Myocyte (in vitro differentiated cells): ENCODE measurements at places on chromosomes 2 and 18.

DNA sequence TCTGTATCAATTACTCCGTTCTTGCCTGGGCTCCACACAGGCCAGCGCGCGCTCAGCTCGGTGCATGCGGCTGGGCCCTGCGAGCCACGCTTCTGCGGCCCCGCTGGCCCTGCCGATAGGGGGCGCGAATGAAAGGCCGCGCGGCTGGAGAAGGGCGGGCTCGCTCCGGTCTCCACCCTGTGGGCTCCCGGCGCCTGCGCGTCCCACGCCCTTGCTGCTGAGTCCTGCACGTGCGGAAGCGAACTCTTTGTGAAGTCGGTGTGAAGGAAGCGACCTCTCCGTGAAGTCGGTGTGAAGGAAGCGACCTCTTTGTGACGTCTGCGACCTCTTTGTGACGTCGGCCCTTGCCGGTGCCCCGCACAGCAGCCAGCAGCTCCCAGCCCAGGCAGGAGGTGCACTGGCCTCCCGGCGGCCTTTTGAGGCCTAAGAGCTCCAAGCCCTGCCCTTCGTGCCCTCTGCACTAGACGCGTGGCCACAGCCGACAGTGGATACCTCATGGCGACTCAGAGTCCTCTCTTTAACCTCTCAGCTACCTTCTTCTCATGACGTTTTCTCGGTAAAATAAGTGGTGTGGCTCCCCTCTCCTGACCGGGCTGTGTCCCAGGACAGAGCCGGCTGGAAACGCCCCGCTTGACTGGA lies 391.9 kb upstream of the RAB6C start:
- DNase-seq: no peak

DNA sequence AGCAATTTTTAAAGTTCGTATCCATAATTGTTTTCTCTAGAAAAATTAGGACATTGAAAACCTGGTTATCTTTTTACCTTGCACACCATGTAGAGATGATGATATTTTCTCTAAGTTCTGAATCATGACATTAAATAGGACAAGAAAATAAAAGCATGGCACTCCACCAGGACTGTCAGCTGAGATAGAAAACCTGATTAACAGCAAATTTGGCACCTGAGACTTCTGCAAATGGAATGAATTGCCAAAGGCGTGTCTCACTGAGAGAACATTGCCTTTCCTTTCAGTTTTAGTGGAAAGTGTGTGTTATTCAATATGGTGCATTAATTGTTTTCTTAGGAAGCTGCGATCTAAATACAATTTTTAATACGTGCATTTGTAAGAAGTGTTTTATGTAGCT lies 164.7 kb downstream of the LRRC30 start:
- DNase-seq: no peak

- DNase-seq: no peak
Measured at GRCh38 chr2:151796774-151797173, 31.4 kb downstream of the ARL5A start.

DNA sequence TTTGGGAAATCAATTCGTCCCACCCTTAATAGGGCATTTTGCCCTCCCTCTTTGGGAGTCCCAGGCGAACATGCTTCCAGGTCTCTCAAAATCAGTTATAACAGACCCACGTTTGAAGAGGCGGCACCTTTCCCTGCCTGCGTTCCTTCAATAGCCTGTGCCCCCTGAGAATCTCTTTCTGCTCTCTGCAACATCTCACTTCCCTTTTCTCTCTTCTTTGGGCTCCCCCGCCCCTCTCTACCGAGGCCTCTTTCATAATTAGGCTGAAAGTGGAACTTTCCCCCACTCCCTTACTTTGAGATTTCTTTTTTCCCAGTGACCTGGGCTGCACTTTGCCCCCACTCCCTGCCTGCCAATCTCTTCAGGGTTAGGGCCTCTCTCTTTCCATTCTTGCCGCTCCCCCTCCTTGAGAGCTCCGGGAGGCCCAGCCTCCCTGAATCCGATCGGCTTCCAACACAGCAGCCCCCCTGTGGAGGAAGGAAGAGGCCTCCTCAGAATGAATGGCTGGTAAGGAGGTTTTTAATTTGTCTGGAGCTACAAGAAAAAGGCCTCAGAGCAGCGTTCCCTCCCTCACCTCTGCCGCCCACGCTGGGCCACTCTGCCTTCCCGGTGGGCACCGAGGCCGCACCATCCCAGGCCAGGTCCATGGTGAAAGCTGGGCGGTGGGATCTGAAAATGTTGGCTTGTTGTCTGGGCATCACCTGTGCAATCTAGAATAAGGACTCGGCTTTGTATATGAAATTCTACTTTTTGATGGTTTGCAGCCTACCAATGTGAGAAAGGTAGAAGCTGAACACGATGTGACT lies 162.6 kb upstream of the SIX3 start:
- no peak for DNase-seq

GRCh38 chr2:30031184-30031583 lies 109.8 kb upstream of the ALK start:
- no peak for DNase-seq

DNA sequence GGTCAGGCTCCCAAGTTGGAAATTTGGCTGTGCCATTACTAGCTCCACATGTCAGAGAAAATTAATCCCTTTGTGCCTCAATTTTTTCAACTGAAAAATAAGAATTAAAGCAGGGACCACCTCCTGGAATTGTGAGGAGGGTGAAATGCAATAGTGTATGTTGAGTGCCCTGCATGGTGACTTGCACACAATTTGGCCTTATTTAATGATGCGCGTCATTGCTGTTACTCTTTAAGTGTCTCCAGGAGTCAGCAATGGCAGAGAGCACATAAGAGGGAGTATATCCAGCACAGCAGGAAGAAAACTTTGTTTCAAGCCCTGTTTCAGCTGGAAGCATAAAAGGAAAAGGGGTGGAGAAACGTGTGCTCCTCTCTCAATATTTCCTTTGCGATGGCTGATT lies 215.8 kb downstream of the ALK start:
- no peak for DNase-seq

- DNase-seq: peak; percentile 63
Measured at GRCh38 chr18:45686891-45687611, 36.9 kb upstream of the SLC14A1 start.

DNA sequence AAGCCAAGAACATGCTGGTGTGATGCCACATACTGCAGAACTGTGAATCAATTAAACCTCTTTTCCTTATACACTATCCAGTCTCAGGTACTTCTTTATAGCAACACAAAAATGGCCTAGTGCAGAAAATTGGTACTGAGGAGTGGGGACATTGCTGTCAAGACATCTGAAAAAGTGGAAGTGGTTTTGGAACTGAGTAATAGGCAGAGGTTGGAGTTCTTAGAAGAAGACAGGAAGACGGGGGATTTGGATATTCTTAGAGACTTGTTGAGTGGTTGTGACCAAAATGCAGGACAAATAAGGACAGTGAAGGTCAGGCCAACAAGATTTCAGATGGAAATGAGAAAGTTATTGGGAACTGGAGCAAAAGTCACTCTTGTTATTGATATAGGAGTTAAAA lies 31.3 kb upstream of the CDH2 start:
- DNase-seq: no peak

- DNase-seq: no peak
Measured at GRCh38 chr18:76621226-76621625, 126.2 kb upstream of the ZNF516 start.

- DNase-seq: no peak
Measured at GRCh38 chr18:36627637-36628036, 201.2 kb downstream of the TPGS2 start.

- DNase-seq: peak; percentile 52
Measured at GRCh38 chr2:23926290-23926749, 603 bp downstream of the ATAD2B start.

DNA sequence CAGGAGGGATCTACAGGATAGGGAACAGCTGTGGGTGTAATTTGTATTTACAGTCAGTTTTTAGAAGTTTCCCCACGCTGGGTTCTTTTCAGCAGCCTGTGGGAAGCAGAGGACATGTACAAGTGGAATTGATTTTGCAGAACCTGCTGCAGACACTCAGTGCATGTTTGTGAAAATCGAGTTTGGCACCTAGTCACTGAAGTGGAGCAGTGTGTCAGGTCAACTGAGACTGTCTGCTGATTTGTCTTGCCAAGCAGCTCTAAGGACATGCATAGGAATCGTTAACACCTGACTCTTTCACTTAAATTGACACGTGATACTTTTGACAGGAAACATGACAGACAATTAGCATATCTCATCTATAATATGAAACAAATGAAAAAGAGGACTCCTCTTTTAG lies 416.6 kb downstream of the TMX3 start:
- DNase-seq: no peak

GRCh38 chr2:105870858-105871257 lies 126.1 kb downstream of the NCK2 start:
- no peak for DNase-seq

- no peak for DNase-seq
Measured at GRCh38 chr2:83959266-83959665, 499.8 kb downstream of the SUCLG1 start.

DNA sequence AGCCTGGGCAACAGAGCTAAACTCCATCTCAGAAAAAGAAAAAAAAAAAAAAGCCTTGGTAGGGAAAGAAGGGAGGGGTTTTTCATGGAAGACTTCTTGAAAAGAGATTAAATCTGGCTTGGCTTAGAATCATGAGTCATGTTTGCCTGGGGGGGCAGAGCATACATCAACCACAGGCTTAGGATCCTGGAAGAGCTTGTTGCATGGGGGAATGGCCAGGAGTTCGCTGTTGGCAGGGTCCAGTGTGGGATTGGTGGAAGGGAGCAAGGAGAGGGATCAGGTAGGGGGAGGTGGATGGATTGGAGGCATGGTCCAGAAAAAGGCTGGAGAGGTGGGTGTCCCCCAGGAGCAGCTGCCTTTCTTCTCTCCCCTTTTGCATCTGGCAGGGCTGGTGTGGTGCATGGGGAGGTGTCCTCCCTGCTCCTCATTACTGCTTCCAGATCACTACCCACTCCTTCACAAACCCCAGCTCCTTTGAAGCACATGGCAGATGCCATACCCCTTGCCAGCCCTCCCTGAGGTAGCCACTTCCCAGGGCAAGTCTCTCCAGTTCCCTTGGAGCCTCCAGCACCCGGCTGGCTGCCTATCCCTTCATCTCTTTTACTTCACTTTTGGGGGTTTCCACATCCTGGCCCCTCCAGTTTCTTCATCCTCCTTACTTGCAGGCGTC lies 2.5 kb downstream of the ARMC9 start:
- no peak for DNase-seq

DNA sequence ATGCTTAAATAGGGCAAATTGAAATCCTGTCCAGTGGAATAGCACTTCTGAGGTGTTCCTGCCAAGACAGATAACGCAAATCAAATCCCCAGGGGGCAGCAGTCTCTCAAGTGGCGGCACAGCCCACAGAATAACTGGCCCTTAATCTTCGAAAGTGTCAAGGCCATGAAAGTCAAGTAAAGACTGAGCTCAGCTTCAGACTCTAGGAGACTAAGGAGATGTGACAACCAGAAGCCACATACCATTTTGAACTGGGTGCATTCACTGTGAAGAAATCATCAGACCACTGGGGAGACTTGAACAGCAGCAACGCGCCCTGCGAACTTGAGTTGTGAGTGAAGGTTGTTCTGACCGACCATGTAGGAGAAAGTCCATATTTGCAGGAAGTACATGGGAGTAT lies 66.0 kb upstream of the ASAP2 start:
- DNase-seq: no peak

DNA sequence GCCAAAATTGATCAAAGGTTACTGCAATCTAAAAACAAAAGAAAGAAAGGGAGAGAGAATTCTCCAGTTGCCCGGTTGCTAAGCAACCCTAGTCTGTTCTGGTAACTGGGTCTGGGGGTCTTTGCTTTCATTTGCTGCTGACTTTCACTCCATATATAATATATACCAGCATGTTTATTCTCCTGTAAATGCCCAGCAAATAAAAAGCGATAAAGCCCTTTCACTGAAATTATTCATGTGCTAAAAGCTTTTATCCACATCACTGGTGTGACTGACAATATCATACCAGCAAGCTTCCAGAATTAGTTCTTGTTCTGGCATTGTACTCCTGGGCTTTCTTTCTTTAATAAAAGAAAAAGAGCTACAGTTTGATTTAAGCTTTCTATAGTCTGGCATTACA lies 75.5 kb upstream of the ST8SIA3 start:
- no peak for DNase-seq

- DNase-seq: no peak
Measured at GRCh38 chr2:190328573-190329147, 9.0 kb upstream of the HIBCH start.

DNA sequence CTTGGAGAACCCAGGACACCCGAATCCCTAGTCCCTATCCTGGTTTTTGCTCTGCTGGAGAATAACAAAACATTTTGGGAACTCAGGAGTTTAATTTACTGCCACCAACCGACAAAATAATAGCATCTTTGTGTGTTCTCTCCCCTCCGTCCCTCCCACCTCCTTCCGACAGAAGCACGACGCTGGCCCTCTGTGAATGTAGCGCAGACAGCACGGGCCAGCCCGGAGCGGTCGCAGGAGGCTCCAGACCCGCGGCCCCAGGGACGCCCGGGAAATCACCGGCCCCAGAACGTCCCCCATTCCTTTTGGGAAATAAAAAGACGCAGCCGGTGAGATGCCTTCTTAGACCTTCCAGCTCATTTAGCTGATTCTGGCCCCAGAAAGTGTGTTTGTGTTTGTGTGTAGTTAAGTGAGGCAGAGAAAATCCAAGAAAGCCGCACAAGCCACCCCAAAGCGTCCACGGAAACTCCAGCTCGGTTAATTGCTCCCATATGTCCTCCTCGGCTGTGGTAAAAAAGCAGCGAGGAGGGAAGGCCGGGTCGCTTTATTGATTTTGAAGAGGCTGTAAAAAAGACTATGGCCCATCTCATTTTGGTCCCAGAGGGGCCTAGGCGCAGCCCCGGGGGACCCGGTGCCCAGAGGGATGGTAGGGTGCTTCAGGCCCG lies 577 bp upstream of the TANC1 start:
- peak; percentile 70 for DNase-seq

GRCh38 chr18:45901654-45902210 lies 65.4 kb downstream of the EPG5 start:
- DNase-seq: no peak

GRCh38 chr2:238598802-238599530 lies 172.2 kb downstream of the ASB1 start:
- no peak for DNase-seq

- DNase-seq: no peak
Measured at GRCh38 chr2:119679526-119679837, 481 bp downstream of the TMEM177 start.

DNA sequence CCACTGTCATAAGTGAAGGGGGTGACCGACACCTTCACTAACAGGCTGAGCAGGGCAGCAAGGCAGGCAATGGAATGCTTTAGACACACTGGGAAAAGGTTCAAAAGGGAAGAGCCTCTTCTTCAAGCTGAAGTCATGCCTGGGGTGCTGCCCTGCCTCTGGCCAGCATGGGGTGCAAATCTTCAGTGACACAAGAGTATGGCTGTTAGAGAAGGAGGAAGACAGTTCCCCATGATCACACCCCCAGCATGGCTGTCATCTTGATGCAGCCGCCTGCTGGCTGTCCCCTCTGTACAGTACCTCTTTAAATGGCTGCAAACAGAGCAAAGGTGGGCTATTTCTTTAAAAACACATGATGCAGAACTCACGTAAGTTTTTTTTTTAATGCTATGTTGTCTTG lies 71.9 kb downstream of the INPP4A start:
- no peak for DNase-seq

GRCh38 chr2:61952288-61952687 lies 46.8 kb downstream of the COMMD1 start:
- DNase-seq: no peak
